ENCODE measurements at places on chromosomes 5 and 9. TPM values are rescaled to one million over a fixed set of nuclear protein-coding genes. Genes with fewer than 3 reads are reported as not detected.

Gene SPATA31A3
- total RNA-seq = not detected

Gene ARHGAP26
- 27.7 TPM for total RNA-seq

Gene SLC2A6
- total RNA-seq = 8.7 TPM

Gene CCNJL
- not detected for total RNA-seq

Gene ADAMTS13
- 4.0 TPM for total RNA-seq

Gene CCL27
- total RNA-seq = not detected

Gene IL33
- total RNA-seq = not detected

Gene PDLIM4
- not detected for total RNA-seq

Gene FAM78A
- total RNA-seq = 79.6 TPM

Gene RNF183
- total RNA-seq = 0.23 TPM

Gene LCP2
- total RNA-seq = 311 TPM

Gene TMEM167A
- total RNA-seq = 38.5 TPM

Gene LHFPL2
- 1.8 TPM for total RNA-seq

Gene ANKRD31
- 2.7 TPM for total RNA-seq

Gene HTR1A
- not detected for total RNA-seq

Gene RGS7BP
- total RNA-seq = not detected

Gene SHB
- 0.91 TPM for total RNA-seq

Gene SPATA31E1
- not detected for total RNA-seq

Gene FABP6
- total RNA-seq = not detected

Gene LOX
- not detected for total RNA-seq

Gene UBAC1
- total RNA-seq = 28.3 TPM

Gene TAS2R1
- not detected for total RNA-seq

Gene ADGRD2
- not detected for total RNA-seq

Gene RGP1
- 31.7 TPM for total RNA-seq

Gene PLEKHG4B
- total RNA-seq = not detected

Gene HBEGF
- 0.30 TPM for total RNA-seq

Gene PCDHA6
- total RNA-seq = not detected

Gene APBA1
- 0.49 TPM for total RNA-seq

Gene EPB41L4B
- not detected for total RNA-seq

Gene SPINK1
- not detected for total RNA-seq

Gene ISL1
- total RNA-seq = not detected

Gene GABRP
- total RNA-seq = not detected

Gene VDAC1
- total RNA-seq = 43.2 TPM

Gene PCDHB15
- total RNA-seq = not detected

Gene C5orf47
- not detected for total RNA-seq

Gene IFNA2
- not detected for total RNA-seq

Gene NUTM2F
- total RNA-seq = not detected

Gene PRDM9
- total RNA-seq = not detected

Gene PHYHD1
- total RNA-seq = 6.9 TPM

Gene SLC28A3
- not detected for total RNA-seq

Gene SLC6A7
- not detected for total RNA-seq

Gene PAEP
- not detected for total RNA-seq

Gene BRINP1
- not detected for total RNA-seq

Gene AJM1
- total RNA-seq = 1.3 TPM

Gene AFAP1L1
- 0.13 TPM for total RNA-seq

Gene ACTBL2
- not detected for total RNA-seq

Gene FAM169A
- total RNA-seq = 26.1 TPM

Gene PCDHA4
- total RNA-seq = not detected

Gene CATSPER3
- total RNA-seq = 0.78 TPM

Gene RARS1
- 114 TPM for total RNA-seq

Gene QSOX2
- 15.9 TPM for total RNA-seq

Gene PDLIM7
- 16.7 TPM for total RNA-seq

Gene GPRIN1
- total RNA-seq = 0.11 TPM

Gene SRP19
- 47.5 TPM for total RNA-seq

All from naive thymus-derived CD8-positive, alpha-beta T cell (primary cell).